Activated naive CD8-positive, alpha-beta T cell treated with anti-CD3 and anti-CD28 coated beads, Interleukin-2, amount 10 ng/mL, durations not matched to agents 7 days and 5 days (primary cell): ENCODE measurements at places on chromosomes 1 and 21. TPM values are rescaled to one million over a fixed set of nuclear protein-coding genes. Genes with fewer than 3 reads are reported as not detected.

Gene C4BPA
- total RNA-seq, result not detected

Gene MAP3K7CL
- 12.0 TPM for total RNA-seq

Gene AIDA
- total RNA-seq, result 62.8 TPM

Gene ECM1
- total RNA-seq, result 1.7 TPM

Gene C1orf94
- total RNA-seq, result not detected

Gene MYBPH
- total RNA-seq, result not detected

Gene PI4KB
- 75.7 TPM for total RNA-seq

Gene LRP8
- 45.0 TPM for total RNA-seq

Gene SYT6
- not detected for total RNA-seq

Gene KCNA2
- 1.6 TPM for total RNA-seq

Gene RAB4A
- 38.1 TPM for total RNA-seq

Gene CACHD1
- total RNA-seq, result 0.82 TPM

Gene KDM5B
- 55.5 TPM for total RNA-seq
